Tibial artery (tissue), 4 donors: ENCODE measurements at places on chromosomes 2 and 18.

DNA sequence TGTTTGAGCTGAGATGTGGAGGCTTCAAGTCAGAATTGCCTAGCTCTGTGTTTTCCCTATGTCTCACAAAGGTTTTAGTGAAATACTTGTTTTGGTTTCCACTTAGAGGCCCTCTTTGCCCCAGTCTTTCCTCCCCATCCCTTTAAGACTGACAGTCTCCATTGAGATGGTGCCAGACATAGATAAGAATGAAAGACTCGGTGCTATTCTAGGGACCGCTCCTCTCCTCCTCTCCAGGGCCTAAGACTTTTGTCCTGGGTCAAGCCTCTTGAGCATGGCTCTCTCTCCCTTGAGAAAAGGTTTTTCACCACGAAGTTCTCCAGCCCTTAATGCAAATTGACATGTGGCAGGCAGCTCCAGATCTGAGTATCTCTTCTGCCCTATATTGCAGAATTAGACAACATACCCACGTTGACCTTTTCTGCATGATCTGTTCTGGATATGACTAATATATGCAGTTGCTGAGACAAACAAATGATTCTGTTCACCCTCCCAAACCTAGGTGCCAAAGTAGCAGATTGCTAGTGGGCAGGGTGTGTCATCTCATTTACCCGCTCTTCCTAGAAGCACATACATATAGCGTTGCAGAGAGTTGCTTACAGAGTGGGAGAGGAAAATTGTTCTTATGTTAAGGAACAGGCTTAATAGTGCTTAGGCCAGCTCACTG lies 47.5 kb upstream of the ACSL3 start:
- DNase-seq, result no peak

DNA sequence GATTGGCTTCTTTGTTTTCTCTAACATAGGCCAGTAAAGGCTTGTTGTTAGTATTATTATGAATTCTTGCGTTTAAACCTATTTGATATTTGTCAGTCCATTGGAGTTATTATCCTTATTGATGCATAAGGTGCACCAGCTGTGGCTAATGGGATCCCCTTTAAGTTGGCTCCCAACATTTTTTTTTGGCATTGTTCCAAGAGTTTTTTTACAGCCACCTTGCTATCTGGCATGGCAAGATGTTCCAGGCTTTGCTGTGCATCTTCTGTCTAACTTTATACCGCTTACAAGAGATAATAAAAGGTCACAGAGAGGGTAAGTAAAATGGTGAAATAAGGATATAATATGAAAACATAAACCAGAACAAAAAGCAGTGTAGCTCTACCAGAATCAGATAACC lies 157.5 kb upstream of the TACR1 start:
- DNase-seq, result no peak

GRCh38 chr2:23347471-23348092 lies 37.4 kb upstream of the KLHL29 start:
- no peak for DNase-seq

DNA sequence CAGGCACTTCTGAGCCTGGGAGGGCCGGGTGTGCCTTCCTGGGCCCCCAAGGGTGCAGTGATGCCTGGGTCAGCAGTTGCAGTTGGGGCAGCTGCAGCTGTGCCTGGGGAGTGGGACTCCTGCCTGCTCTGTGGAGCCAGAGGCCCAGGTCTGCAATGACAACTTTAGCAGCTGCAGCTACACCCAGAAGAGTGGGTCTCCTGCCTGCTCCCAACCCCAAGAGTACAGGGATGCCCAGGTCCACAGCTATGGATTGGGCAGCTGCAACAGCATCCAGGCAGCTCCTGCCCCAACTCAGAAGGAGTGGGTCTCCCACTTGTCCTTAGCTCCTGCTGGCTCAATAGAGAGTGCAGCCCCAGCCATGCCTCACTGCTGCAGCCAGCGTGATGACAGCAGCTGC lies 73.0 kb upstream of the ST3GAL5 start:
- no peak for DNase-seq

DNA sequence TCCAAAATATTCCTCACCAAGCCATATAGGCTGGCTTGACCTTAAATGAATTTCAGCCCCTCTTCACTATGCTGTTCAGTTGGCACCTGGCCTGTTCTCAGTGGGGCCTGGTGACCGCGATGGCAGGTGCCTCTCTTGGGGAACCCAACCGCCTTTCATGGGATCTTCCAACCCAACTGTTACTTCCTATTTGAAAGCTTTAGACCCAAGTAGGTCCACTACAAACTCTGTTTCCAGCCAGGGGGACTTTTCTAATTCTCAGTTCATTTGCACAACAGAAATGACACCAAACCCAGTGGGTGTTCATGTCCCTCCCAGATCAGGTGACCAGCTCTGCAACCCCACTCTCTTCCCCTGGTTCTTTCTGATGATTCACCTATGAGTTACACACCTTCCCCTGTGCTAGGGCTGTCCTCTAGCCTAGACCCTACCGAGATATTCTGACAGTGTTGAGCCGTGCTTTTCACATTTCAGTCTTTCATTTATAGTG lies 35.6 kb upstream of the NDUFV2 start:
- no peak for DNase-seq

DNA sequence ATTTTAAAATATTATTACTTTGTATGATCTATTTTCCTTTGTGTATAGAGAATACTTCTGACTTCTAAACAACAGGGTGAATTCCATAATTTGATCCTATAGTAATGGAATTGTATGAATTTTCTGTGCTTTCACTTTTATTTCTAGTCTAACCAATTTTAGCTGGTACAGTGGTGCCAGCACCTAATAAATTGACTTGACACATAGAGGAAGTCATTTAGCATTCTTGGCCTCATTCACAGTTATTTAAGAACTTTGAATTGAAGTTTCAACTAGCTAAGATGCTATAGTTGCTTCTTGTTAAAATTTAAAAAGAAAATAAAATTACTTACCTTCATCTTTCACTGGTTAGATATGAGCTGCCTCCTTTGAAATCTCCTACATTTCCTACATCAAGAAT lies 220.4 kb downstream of the CPS1 start:
- no peak for DNase-seq

- DNase-seq, result no peak
These were observed 21.0 kb downstream of the ZSWIM2 start for GRCh38 chr2:186827862-186828492.

DNA sequence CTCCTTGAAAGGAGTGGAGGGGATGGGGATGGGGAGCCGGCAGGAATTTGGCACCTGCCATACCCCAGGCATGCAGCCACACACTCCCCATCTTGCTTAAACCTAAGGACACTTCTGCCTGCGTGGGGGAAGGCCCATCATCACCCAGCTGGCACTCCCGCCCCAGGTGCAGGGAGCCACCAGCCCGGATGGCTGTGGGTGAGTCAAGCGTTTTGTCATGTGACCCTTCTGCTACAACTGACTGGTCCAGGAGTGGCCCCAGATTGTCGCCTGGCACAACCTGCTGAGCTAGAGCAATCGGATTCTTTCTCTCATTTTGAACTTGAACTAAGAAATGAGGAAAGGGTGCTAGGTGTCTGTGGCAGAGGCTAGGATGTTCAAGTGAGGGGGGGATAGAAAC lies 61.3 kb downstream of the TSN start:
- DNase-seq, result no peak

DNA sequence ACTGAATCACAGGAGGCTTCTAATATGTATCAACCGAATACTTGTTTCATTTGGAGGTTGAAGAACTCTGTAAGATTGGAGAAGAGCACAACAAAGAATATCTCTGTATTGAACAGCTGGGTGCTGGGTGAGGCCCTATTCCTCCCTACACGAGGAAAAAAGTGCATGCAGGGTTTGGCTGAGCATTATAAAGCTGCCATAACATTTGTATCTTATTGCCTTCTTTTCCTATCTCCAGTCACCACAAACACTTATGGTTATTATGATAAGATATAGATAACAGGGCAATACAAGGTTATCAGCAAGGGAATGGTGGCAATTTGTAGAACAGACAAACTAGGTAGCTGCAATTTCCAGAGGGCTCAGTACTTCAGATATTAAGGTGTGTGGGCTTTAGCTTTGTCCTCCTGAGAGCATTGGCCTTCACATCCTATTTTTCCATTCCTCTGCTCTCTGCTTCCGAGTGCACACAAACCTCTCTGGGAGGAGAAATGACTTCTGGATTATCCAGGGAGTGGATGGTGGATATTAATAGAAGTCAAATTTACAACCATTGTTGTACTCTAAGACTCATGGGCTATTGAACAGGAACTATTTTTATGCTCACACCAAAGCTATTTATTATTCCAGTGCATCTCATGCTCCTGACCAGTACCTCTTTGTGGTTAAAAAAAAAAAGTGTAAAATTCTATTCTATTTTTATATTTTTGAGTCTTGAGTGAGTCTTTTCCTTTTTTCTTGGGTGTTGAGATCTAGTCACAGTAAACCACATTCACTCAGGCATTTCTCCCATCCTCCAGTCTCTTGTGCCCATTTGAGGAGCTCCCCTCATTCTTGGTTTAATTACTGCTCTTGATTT lies 248.4 kb downstream of the ETAA1 start:
- no peak for DNase-seq

- DNase-seq, result no peak
These were observed 657.2 kb downstream of the ERBB4 start for GRCh38 chr2:211881449-211881848.

- DNase-seq, result no peak
These were observed 44.9 kb downstream of the TWIST2 start for GRCh38 chr2:238892796-238893195.

DNA sequence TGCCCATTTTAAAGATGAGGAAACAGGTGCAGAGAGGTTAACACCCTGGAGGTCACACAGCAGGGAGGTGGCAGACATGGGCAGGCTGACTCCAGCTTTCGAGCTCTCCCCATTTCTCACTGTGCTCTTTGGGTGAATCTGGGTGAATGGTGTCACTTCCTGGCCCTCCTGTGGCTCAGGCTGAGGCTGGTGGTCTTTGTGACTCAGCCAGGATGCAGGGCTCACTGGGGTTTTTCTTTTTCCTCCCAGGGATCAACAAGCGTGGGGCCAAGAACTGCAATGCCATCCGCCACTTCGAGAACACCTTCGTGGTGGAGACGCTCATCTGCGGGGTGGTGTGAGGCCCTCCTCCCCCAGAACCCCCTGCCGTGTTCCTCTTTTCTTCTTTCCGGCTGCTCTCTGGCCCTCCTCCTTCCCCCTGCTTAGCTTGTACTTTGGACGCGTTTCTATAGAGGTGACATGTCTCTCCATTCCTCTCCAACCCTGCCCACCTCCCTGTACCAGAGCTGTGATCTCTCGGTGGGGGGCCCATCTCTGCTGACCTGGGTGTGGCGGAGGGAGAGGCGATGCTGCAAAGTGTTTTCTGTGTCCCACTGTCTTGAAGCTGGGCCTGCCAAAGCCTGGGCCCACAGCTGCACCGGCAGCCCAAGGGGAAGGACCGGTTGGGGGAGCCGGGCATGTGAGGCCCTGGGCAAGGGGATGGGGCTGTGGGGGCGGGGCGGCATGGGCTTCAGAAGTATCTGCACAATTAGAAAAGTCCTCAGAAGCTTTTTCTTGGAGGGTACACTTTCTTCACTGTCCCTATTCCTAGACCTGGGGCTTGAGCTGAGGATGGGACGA lies 13.2 kb downstream of the ITM2C start:
- peak; percentile 15 for DNase-seq

DNA sequence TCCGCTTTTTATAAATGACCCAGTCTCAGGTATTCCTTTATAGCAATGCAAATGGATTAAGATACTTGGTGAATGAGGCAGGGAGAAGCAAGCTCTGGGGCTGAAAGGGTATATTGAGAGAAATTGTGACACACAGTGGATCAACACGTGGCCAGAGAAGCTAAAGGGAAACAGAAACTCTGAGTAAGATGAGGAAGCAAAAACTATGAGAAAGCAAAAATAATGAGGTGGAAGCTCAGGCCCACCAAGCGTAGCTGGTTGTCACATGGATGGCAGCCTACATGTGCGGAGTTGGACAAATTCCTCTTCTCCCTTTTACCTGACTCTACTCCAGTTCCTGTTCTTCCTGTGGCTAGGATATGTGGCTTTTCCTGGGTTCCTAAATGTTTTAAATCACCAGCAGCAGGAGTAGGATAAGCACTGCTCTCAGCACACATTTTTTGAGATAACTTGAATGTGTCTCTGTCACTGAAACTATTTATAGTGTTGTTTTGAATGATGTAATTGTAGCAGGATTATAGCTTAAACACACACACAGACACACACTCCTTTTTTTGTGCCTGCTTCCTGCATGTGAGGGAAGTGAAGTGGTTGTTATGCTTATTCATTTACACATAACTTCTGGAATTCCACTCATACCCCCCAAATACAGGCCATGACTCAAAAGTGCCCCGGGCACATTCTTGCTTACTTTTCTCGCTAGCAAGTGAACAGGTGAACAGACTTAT lies 30.1 kb upstream of the EPC2 start:
- DNase-seq, result no peak

- no peak for DNase-seq
These were observed 56.1 kb upstream of the SMAD7 start for GRCh38 chr18:49006641-49007454.

GRCh38 chr2:128388499-128388941 lies 69.9 kb upstream of the HS6ST1 start:
- DNase-seq, result peak; percentile 28

DNA sequence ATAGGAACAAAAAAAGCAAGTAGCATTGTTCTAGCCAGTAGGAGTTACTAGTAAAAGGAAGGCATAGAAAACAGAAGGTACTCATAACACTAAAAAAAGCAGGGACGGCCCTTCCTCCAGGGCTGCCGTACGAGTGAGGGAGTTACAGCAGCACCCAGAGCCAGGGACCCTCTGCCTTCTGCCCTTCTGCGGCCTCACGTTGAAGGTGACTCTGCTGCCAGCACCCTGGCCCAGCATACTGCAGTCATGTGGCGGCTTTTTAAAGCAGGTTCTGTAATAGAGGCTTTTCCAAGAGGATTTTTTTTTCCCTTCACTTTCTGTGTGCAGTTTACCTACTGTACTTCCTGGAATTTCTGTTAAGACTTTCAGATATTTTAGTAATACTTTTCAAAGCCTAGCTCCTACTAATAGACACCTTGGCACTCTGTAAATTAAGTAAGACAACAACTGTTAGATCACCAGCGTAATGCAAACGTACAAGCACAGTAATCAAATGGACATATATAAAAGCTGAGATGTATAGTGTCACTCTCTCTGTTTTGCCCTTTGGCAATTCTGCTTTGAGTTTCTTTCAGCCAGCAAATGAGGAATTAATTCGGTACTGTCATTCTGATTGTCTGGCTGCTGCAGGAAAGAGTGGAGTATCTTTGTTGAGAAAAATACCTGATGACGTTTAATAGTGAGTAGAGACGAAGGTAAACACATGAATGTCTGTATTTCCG lies 161.5 kb downstream of the PTGR3 start:
- no peak for DNase-seq

- no peak for DNase-seq
These were observed 323.0 kb downstream of the TXNL1 start for GRCh38 chr18:56315363-56315762.
